ENCODE measurements at places on chromosomes 7 and 10.

DNA sequence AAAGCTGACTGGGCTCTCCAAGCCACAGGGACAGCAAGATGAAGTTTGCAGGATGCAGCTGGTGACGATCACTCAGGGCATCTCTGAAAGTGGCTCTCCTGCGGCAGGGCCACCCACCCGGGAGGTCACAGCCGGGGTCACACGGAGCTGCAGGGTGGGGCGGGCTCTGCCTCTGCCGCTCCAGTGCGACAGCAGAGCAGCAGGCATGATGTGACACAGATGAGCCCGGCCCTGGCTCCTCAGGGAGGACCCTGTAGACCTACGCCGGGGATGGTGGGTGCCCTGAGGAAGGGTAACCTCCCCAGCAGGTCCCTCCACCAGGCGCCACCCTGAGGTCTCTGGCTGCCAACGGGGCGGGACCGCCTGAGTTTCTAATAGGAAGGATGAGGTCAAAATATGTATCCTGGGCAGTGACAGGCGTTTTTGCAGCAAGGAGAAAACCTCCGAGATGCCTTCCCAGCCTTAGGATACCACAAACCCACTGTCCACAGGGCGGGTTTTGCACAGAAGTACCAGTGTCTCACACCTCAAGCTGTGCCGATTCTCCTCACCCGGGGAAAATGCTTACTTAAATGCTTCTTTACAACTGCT is 114.8 kb upstream of the DIP2C start:
- DNase-seq = no peak

- DNase-seq = no peak
Measured at GRCh38 chr10:89639326-89639725, 5.7 kb downstream of the PANK1 start.

DNA sequence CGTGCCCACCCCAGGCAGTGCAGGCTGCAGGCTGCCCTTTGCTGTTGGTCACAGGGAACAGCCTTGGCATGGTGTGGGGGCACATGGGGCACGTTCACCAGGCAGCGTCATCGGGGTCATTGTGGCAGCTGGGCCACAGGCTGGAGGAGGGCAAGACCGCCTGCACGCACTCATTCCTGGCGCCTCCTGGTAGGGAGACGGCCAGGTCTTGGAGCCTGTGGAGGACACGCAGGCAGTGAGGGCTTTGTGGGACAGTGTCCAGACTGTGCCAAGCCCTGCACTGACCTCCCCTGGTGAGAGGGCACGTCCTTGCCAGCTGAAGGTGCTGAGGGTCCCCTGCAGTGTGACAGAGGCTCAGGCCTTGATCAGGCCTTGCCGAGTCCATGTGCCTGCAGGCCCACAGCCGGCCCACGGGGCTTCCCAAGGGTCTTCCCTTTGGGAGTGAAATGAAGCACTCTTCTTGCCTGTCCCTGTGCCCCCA is 76.4 kb downstream of the NKX6-2 start:
- no peak for DNase-seq

DNA sequence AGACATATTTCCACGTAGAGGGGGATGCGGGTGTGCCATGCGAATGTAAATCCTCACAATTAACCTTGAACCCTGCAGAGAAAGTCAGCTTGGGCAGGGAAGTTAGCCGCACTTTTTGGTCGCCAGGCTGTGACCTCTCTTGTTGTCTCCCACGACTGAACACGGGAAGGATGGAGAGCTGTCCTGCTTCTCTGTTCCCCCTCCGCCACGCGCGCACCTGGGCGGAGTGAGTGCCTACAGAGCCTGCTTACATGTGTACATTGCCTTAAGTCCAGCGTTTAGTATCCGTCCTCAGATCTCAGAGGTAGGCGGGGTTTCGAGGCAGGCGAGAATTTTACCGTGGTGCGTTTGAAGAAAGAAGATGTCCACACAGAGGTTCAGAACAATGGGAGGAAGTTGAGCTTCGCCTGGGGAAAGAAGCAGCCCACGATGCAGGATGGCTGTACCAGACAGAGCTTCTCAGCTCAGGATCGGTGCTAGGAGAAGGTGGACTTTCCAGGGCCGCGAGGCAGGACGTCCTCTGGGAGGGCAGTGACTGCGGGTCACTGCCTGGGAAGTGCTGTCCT is 482 bp upstream of the ERCC6 start:
- DNase-seq = no peak

DNA sequence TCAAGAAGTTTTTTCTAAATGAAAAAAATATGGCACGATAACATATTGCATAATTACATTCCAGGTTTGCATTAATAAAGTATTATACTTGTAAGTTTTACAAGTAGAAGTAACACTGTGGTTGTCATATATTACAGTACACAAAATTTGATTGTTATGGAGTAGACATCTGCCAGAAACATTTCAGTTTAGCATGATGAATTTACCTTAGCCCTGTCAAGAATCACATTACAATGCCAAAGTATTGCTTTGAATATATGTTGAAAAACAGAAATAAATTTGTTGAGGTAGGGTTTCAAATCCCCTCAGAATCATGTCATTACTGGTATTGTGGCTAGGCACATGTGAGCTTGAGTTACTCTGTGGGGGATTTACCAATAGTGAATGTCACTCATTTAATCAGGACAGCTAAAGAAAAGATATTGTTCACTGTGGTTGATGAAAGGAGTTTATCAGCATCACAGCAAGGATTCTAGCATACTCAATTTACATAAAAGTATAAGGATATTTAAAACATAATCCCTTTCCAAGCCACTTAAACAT is 112.1 kb downstream of the MDFIC start:
- no peak for DNase-seq

GRCh38 chr7:26667514-26668133 is 196.8 kb downstream of the SKAP2 start:
- peak; percentile 95 for DNase-seq

DNA sequence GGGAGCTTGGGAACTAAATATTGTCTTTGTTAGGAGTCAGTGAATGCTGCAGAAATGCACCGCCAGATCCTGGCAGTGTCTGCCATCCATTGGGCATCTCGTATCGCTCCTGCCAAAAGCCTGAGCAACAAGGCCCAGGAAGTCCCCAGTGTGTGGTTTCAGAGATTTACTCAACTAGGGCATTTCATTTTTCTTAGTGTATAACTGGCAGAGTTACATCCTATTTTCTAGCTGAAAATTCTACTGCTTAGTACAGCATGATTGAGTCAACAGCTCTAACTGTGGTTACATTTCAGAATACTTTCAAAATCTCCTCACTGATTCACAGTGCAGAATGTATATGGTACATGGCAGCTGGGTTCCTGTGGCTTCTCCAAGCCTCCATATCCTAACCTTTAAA is 95.8 kb upstream of the CREB5 start:
- DNase-seq = no peak

DNA sequence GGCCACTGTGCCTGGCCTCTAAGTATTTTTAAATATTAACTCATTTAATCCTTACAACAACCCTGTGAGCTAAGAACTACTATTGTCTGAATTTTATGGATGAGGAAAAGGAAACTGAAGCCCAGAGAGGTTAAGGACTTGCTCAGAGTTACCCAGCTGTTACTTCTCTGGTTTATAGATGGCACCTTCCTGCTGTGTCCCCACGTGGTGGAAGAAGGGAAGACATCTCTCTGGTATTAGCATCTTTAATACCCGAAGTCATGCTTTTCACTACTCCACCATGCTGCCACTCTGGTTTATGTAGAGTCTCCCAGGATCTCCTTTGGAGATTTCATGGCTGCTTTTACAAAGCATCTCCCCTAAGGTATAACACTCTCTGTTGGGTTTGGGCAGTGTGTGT is 105.5 kb upstream of the MKLN1 start:
- no peak for DNase-seq

DNA sequence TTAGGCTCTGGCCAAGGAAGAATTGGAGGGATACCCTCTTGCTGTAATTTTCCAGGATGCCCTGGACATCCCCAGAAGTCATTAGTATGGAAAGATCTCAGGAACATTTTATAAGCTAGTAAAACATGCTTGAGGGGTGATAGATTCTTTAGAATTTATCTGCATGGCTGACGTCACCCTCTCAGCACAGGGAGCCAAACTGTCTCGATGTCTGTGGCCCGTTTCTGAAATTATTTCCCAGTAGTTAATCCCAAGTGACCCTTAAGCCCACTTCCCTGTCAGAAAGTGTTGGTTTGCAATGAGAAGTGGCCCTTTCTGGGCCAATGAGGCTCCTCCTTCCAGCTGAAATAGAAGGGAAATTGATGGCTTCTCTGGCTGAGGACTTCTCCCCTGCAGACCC is 184.5 kb upstream of the BMPER start:
- no peak for DNase-seq

GRCh38 chr10:43200538-43201390 is 62.5 kb downstream of the CSGALNACT2 start:
- no peak for DNase-seq

- DNase-seq = no peak
Measured at GRCh38 chr7:157488281-157488680, 151.5 kb downstream of the DNAJB6 start.

GRCh38 chr10:6101181-6101580 is 12.3 kb downstream of the RBM17 start:
- no peak for DNase-seq

DNA sequence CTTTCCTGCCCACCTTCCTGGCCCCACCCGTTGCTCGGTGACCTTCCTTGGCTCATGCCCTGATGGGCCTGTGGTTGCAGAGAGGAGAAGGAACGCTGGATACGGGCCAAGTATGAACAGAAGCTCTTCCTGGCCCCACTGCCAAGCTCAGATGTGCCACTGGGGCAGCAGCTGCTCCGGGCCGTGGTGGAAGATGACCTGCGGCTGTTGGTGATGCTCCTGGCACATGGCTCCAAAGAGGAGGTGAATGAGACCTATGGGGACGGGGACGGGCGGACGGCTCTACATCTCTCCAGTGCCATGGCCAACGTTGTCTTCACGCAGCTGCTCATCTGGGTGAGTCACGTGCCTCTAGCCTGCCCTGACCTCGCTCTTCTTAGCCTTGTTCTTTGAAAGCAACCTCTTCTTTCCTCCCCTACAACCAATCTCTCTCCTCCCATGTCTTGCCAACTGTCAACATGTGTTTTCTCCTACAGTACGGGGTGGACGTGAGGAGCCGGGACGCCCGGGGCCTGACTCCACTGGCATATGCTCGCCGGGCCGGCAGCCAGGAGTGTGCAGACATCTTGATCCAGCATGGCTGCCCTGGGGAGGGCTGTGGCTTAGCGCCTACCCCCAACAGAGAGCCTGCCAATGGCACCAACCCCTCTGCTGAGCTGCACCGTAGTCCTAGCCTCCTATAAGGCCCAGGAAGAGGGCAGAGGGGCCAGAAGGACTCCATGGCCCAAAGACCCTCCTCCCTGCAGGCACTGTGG is 24.1 kb downstream of the GBX1 start:
- DNase-seq = no peak

GRCh38 chr7:35380739-35381224 is 126.9 kb upstream of the TBX20 start:
- DNase-seq = no peak

GRCh38 chr7:112308974-112309373 is 102.5 kb downstream of the ZNF277 start:
- DNase-seq = no peak

- DNase-seq = no peak
Measured at GRCh38 chr10:8365935-8366911, 311.7 kb downstream of the GATA3 start.

- DNase-seq = no peak
Measured at GRCh38 chr7:115133248-115133647, 211.4 kb downstream of the MDFIC start.

GRCh38 chr7:88437132-88437531 is 130.4 kb upstream of the STEAP4 start:
- no peak for DNase-seq

- DNase-seq = no peak
Measured at GRCh38 chr7:75866489-75867389, 12.1 kb upstream of the RHBDD2 start.

DNA sequence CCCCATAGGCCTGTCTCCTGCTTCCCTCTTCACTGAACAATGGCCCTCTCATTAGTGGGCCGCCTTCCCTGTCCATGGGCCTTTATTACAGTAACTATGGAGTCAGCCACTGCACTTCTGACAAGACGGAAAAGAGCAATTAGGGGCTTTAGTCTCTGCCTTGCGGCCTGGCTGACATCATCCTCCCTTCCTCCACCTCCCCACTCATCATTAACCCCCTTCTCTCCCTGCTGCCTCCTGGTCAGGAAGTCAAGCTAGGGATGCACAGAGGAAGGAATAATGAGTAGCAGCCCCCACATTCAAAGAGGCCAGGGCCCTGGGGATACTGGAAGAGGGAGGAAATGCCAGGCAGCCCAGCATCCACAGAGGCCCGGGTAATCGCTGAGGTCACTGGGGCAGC is 101.6 kb upstream of the PLXNA4 start:
- DNase-seq = no peak

DNA sequence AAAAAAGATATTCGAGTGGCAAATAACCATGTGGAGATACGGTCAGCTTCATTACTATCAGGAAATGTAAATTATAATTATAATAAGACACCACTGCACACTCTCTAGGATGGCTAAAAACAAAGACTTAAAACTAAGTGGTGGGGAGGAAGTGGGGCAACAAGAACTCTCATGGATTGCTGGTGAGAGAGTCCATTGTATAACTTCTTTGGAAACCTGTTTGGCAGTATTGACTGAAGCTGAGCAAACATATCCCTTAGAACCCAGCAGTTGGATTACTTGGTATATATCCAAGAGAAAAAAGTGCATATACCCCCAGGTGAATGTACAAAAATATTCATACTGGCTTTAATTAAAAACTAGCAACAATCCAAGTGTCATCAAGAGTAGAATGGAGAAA is 133.7 kb upstream of the CTBP2 start:
- DNase-seq = no peak

DNA sequence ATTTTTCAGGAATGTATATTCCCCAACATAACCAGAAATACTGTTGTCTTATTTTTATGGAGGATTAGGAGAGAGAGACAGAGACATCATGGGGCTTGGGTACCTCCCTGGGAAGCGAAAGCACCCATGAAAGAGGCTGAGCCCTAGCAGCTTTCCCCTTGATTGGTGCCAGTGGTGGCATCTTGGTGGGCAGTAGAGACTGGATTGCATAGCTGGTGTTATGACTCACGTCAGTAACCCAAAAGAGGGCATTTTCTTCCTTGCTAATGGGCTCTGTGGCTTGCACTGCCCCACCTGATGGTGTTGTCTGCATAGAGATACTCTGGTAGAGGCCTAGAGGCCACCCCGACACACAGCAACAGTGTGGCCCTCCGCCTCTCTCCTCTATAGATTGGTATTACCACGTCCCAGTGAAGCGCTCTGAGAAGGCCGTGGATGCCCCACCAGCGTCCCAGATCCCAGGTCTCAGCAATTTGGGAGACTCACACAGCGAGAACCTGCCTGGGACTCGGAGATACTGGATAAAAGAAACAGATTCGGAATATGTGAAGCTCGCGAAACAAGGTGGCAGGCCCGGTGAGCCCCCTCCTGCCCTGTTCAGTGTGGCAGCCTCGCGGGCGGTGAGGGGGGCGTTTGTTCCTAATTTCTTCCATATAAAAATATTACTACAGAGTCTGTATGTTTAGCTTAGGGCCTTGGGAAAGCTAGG is 5.8 kb downstream of the C7orf57 start:
- DNase-seq = no peak

- DNase-seq = no peak
Measured at GRCh38 chr10:84348860-84349259, 20.5 kb downstream of the CCSER2 start.

GRCh38 chr7:128849804-128850490 is 12.7 kb upstream of the ATP6V1F start:
- DNase-seq = no peak

All from urinary bladder (tissue), 4 donors.